ENCODE measurements at places on chromosomes 4 and X.
A peak's percentile ranks its signal among the peaks of the same experiment; 100 is the strongest.

DNA sequence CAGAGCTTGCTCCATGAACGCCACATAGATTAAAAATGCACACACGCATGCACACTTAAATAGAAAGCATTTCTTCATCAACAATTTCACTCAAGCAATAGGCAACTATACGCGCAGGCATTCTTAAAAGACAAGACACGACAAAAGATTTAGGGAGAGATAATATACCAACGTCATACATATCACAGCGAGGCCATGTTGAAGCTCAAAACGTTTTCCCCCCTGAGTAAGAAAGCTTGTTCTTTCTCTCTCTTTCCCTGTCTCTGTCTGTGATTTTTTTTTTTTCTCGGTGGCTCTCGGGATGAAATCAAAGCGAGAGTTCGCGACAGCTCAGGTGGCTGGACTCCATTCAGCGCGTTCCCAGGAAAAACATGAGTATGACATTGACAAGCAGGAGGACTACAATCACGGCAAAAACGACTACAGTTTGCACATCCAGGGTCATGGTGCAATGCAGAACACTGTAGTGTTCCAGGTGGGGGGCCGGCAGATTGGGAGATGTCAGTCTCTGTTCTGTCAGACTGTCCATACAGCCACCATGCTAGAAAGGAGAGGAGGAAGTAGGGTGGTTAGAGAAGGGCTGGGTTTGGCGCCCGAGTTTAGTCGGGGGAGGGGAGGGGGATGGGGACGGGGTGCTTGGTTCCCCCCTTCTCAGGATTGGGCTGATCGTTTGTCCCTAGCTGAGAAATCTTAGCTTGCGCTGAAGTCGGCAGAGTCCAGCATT is 30.7 kb downstream of the ARHGEF9 start:
- DNase-seq = no peak

GRCh38 chr4:94345266-94345665 is 2.6 kb upstream of the HPGDS start:
- no peak for DNase-seq

- DNase-seq = no peak
Measured at GRCh38 chrX:70527053-70527452, 82.4 kb downstream of the DLG3 start.

GRCh38 chrX:64195862-64196261 is 9.6 kb downstream of the AMER1 start:
- DNase-seq = no peak

DNA sequence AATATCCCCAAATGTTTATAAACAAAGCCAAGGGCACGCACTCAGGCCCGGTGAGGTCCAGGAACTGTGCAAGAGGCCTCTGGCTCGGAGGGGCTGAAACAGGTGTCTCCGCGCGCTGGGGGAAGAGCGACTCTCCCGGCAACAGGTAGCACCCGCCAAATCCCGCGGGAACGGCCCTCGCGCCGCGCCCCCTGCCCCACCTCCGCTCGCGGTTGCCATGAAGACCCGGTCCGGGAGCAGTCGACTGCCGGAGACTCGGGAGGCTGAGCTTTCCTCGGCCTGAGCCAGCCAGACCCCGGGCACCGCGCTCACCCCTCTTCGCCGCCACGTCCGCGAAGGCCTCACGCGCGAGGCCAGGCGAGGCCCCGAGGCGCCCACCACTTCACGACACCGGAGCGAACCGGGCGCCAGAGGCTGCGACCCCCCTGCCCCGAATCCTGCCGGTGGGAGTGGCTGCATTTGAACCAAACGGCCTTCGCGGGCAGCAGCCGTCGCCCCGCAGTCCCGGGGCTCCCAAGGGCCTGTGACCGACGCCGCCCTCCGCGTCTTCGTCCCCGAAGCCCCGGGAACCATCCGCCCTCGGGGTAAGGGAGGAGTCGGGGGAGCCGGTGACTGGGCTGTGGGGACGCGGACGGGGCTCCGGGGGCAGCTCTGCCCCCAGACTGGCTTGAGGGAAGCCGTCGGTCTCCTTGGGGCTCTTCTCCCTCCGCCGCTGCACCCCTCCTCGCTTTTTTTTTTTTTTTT is at the start of gene NSUN7:
NSUN7 (plus strand) TSS at position 239 of the 744 bp plus-strand sequence. CDS start 739 bp downstream, outside the sequence.
- DNase-seq = no peak

- DNase-seq = no peak
Measured at GRCh38 chr4:185171373-185172071, 28.5 kb downstream of the SLC25A4 start.

DNA sequence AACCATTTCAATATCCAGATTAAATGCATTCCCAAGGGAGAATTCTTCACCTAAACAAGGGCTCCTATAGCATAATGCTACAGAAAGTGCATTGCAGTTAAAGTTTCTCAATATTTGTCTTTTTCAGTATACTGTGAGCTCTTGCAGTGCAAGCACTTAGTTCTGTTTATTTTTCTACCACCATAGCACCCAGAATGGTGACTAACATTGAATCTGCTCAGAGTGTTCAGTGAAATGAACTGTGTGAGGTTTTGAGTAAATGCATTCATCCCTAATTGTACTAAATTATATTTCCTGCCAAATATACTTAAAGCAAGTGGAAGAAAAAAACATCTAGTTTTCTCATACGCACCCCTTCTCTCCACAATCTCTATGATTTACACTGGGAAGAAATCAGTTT is 383.9 kb downstream of the PCDH7 start:
- no peak for DNase-seq

DNA sequence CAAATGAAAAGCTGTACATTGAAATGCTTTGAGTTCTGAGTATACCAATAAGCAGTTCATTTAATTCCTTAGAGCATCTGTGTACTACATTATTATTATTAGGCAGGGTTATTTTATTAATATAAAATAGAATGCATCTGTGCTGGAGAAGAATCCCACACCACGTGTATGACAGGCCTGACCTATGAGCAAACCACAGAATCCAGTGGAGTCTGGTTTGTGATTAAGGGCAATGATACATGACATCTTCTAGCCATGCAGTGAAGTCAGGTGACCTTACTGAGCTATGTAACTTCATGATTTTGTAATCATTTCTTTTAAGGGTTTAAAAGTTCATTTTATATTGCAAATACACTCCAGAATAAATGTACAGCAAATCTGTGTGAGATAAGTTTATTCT is 1165.0 kb upstream of the TENM3 start:
- no peak for DNase-seq

- DNase-seq = peak; percentile 84
Measured at GRCh38 chrX:102768987-102769761, 48.6 kb downstream of the GPRASP3 start.

DNA sequence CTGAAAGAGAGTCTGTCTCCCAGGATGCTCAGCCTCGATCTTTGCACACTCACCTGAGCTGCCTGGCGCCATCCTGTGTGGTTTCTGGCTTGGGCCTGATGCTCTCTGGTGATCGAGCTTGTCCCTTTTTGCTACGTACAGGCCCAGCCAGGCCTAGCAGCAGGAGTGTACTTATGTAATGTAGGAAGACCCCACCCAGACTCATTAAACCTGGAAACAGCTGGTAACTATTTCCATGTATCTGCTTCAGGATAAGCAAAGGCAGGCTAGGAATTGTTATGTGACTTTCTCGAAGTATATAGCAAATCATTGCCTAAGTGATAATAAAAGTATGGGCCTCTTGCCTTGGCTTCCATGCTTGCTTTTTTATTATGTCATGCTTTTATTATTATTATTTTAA is 18.6 kb upstream of the ARSJ start:
- DNase-seq = no peak

DNA sequence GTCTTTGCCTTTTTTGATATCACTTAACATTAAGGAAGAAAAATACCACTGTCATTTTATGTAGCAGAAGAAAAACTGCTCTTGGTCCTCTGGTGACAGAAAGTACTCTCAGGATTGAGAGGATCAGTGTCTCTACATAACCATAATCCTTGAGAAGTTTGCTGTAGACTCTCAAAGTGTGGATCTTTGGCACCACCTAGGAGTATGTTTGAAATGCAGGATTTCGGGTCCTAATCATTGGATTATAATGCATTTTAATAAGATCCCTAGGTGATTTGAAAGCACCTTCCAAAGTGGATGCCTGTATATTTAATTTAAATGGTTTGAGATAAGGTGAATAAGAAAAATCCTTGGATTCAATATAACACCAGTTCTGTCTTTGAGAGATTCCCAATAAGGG is 23.2 kb downstream of the MOB1B start:
- DNase-seq = no peak

DNA sequence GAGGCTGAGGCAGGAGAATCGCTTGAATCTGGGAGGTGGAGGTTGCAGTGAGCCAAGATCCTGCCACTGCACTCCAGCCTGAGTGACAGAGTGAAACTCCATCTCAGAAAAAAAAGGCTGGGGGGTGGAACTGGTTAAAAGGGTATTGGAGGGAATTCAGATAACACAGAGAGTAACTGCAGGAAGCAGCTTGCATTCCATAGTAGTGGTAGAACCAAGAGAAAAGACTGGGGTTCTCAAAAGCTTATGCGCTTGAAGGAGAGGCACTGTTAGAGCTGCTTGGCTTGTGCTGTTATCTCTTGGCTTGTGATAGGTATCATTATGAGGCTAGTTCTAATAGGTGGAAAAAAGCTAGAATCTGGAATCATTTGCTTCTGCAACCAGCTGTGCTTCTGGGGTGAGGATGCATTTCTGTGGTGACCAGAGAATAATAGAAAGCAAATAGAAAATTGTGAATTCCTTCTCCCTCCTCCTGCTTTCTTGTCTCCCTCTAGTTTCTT is 91.2 kb upstream of the ELOVL6 start:
- no peak for DNase-seq

DNA sequence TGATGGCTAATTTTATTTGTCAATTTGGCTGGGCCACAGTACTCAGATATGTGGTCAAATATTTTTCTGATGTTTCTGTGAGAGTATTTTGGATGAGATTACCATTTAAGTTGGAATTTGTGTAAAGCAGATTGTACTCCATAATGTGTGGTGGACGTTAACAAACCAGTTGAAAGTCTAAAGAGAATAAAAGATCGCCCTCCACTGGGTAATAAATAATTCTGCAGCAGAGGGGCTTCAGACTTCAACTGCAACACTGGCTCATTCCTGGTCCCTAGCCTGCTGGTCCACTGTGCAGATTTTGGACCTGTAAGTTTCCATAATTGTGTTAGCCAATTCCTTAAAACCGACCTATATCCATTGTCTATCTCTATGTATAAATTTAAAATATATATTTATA is 540.3 kb downstream of the PCDH18 start:
- no peak for DNase-seq

DNA sequence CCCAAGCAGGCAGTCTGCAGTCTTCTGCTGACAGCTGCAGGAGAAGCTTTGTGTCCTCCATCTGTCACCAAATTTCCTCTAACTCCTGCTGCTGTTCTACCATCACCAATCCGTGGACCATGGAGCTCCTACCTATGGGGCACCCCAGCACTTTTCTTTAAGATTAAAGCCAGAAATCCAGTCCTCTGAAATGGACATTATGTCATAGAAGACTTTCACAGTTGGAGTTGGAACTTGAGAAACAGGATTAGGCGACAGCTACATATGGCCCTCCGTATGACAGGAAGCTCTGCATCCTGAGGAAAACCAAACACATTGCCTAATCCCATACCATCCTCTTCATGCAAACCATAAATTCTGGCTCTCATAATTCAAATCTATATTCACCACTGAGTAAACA is 470.6 kb upstream of the GALNTL6 start:
- DNase-seq = no peak

DNA sequence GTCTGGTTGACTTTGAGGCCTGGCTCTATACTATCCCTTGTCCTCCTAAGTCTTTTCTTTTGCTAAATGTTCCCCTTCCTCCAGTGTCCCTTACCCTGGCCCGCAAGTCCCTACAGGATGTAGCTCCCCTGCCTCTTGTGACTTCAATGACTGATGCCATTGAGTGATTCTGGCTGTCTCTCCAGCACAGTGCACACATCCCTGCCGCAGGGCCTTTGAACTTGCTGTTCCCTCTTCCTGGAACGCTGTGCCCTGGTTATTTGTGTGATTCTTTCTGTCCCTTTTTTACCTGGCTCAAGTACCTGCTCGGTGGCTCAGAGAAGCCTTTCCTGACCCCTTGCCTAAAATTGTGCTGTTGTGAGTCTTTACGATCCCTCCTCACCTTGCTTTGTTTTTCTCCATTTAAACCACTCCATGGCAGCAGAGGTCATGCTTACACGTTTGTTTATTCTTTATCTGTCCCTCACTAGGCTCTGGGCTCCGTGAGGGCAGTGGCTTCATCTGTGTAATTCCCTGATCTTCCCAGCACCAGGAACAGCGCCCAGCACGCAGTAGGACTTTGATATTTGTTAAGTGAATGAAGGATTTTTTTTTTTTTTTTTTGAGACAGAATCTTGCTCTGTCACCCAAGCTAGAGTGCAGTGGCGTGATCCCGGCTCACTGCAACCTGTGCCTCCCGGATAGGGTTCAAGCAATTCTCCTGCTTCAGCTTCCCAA is 17.6 kb downstream of the MSX1 start:
- DNase-seq = peak; percentile 32

DNA sequence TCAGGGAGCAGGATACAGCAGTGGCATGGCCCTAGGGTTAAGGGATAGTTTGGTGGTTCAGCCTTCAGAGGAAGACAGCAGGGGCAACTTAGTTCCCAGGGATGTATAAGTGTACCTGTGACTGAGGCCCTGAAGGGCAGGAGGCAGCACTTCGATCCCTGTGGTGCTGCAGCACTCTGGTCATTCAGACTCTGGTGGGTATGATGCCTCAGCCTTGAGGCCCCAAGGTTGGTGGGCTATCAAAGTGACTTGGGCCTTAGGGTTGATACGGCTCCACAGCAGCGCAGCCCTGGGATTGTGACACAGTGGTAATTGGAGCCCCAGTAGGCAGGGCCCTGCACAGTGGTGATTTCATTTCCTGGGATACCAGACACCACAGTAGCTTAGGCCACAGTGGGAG is 1703.1 kb downstream of the PCDH7 start:
- DNase-seq = no peak
